ENCODE measurements at places on chromosomes 11 and 22. TPM values are rescaled to one million over a fixed set of nuclear protein-coding genes. Genes with fewer than 3 reads are reported as not detected.

Gene CRYBA4
- not detected for total RNA-seq

Gene CRACR2B
- 21.2 TPM for total RNA-seq

Gene ACCSL
- total RNA-seq, result not detected

Gene OR52N4
- total RNA-seq, result not detected

Gene NAV2
- total RNA-seq, result 23.3 TPM

DNA sequence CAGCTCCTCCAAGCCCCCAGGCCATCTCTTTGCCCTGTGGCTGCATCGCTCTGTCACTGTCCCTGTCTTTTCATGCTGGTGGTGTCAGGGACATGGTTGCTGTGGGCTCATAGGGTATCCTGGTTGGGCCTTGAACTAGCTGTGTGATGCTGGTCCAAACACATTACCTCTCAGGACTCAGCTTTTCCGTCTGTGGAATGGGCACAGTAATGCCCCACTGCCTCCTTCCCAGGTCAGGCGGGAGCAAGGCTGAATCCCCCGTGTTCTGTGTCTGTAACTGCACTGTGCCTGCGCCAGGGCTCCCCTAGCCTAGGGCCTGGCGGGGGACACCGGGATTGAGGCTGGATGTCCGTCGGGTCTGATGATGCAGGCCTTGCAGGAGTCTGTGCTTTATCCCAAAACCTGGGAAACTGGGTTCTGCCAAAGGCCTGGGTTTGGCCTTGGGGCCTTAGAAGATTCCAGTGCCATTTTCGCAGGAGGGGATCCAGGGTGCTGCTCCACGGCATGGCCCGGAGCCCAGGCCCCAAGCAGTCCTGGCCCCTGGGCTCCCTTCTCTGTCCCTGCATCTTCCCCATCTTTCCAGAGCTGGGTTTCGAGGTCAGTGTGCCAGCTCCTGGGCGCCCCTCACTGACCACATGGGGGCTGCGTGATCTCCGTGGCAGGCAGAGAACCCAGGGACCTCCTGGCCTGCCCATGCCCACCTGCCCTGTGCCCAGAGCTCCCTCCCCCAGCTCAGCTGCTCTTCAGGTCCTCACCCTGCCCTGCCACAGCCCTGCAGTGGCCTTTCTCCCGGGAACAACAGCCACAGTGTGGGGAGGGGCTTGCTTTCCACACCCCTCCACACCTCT, 32.7 kb upstream of the CELSR1 start:
- DNase-seq, result no peak

GRCh38 chr11:115333949-115334348, 170.3 kb downstream of the CADM1 start:
- no peak for DNase-seq

GRCh38 chr11:62708392-62708791, 916 bp downstream of the GNG3 start:
- peak; percentile 20 for DNase-seq

DNA sequence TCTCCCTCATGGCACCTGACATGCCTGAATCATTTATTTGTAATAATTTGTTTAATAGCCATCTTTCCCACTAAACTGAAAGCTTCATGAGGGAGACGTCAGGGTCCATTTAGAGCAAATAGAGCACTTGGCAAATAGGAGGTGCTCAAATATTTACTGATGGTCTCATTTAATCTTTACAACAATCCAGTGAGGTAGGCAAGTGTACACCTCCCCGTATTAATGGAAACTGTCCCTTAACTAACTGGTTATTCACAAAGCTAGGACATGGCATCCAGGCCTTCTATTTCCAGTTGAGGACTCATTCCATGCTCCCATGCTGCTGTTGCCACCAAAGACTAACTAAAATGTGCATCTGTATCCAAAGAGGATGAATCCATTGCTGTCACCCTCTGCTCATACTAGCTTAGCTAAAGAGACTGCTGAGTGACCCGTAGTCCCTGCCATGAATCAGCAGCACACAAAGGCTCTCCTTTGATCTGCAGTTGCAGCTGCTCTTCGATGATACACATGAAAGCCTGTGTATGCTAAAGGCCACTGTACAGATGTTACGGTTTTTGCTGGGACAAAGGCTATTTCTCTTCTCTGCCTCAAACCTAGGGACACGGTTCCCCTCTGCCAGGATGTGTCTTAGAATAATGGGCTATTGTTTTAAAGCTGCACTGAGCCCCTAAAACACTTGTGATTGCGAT, 82.6 kb downstream of the RAB30 start:
- no peak for DNase-seq

DNA sequence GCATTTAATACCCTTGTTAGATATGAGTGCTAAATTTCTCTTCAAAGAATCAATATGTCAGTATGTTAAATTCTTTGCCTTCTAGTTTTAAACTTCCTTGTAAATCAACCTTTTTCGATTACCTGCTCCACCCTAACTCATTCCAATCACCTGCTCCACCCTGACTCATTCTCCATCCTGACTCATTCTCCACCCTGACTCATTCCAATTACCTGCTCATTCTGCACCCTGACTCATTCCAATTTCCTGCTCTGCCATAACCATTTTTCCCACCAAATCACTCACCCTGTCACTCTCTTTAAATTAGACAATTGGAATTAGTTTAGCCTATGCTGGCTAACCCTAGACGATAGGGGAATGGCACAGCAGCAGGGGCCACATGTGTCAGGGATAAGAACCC, 519.5 kb upstream of the LRRC4C start:
- DNase-seq, result no peak

DNA sequence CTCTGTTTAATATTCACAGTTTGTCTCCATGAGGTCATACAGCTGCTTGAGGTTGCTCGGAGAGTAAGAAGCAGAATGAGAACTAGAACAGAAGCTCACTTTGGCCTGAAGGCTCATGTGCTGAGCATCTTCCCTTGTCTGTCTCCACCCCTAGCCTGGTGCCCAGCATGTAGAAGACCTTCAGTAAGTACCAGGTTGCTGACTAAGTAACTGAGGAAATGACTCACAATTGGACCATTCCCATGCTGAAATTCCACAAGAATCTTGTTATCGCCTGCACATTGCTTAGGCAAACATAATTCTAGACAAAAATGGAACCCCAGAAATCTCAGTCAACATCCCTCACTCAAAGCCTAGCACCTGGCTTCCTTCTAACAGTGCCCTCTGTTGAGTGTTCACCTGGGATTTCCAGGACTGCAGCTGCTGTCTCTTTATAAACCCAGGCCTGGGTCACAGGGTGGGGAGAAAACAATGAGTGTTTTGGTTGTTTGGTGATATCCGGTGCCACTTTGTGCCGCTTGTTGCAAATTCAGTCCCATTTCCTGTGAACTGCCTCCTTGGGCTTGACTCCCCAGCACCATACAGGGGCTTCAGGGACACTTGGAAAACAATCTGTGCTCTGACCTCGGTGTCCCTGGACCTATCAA, 406.8 kb downstream of the ETS1 start:
- peak; percentile 21 for DNase-seq

DNA sequence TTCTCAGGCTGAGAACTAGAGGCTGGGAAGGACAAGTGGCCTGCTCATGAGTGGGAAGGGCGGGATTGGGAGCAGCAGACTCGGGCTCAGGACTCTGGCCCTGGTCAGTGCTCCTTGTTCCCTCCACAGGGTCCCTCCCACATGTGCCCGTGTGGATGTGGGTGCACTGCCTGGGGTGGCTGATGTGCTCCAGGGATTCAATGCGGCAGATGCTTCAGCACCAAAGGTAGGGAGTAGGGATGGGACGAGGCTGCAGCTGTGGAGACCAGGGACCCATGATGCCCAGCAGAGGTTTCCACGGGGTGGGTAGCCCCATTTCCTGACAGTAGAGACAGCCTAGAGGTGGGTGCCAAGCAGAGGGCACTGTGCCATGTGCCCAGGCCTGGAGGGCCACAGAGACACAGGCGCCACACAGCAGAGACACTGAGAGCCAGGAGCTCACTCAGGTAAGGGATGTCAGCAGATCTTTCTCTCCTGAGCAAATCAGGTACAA, 89.5 kb downstream of the GGTLC2 start:
- no peak for DNase-seq

GRCh38 chr11:77842441-77843121, 21.6 kb downstream of the AAMDC start:
- no peak for DNase-seq

- DNase-seq, result no peak
Observed at GRCh38 chr11:118785362-118785761, 5.6 kb downstream of the DDX6 start.

DNA sequence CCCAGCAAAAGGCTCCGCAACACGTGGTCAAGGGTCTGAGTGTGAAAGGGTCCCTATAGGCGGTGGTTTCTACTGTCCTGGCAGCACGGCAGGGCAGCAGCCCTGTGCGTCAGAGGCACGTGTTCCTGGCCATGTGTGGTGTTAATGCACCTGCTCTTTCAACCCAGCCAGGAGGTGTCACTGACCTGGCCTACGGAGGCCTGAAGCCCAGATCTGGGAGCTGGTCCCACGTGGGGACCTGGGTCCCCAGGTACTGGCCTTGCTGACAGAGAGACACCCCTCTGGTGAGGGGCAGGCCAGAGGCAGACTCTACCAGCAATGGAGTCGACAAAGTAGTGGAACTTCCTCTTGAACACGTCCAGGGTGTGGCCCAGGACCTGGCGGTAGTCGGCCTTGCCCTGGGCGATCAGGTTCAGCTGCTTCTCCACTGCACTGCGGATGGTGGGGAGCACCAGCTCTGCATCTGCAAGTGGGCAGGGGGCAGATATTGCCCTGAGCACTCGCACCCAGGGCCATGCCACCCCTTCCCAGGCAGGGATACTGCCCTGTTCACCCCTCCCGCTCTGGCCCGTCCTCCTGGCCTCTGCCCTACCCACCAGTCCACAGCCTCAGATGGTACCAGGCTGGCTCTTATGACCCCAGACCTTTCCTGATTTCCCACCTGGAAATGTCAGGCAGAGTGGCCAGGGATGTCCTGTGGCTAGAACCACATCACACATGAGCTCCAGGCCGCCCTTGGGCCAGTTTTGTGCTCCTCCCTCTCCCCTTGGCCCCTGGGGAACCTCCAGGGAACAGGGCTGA, 6.8 kb upstream of the PPM1F start:
- DNase-seq, result no peak

DNA sequence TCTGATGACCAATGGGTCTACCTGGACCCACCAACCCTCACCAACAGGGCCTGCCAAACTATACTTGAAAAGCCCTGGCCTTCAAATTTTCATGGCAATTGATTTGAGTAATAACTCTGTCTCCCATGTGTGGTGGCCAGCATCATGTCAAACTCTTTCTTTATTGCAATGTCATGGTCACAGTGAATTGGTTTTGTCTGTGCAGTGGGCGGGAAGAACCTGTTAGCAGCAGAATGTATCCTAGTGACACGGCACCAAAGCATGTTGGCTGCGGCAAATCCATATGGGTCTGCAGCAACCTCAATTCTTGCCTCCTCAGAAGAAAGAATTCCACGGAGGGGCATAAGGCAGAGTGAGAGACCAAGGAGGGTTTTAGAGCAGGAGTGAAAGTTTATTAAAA, 19.6 kb upstream of the TMEM123 start:
- no peak for DNase-seq
